ENCODE measurements at places on chromosomes 4 and X. TPM values are rescaled to one million over a fixed set of nuclear protein-coding genes. Genes with fewer than 3 reads are reported as not detected.

Gene APLN
- total RNA-seq = 5.3 TPM

Gene TEC
- total RNA-seq = 2.6 TPM

Gene FGFR3
- 49.5 TPM for total RNA-seq

Gene STPG2
- total RNA-seq = 2.7 TPM

Gene SMIM31
- total RNA-seq = not detected

Gene AKAP4
- total RNA-seq = not detected

Gene PCYT1B
- 13.0 TPM for total RNA-seq

Gene RBM46
- total RNA-seq = 0.06 TPM

Gene PLK4
- total RNA-seq = 11.5 TPM

DNA sequence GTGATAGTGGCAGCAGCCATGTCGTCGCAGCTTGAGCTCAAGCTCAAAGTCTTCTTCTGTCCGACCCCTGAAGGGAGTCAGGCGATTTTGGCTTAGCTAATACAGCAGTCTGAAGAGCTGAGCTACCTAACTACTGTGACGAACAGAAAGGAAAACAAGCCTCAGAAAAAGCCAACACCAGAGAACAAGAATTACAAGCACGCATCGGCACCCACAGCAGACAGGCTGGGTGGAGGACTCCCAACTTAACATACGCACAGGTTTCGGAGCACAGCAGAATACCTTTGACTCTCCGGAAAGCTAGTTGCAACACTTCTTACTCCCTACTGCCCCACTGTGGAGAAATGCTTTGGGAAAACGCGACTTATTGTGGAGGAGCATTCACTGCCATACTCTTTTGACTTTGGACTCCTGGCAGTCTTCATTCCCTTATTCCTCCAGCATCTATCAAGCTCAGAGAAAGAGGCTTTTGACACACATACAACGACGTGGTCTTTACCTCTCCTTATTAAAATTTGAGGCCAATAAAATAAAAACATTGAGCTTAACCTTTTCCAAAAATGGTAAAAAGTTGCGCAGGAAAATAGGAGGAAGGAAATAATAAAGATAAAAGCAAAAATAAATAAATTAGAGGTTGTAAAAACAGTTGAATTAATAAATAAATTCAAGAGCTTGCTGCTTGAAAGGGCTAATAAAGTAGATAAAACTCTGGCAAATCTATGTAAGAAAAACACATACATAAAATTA lies 41.3 kb upstream of the GPC3 start:
- DNase-seq = peak; percentile 33

DNA sequence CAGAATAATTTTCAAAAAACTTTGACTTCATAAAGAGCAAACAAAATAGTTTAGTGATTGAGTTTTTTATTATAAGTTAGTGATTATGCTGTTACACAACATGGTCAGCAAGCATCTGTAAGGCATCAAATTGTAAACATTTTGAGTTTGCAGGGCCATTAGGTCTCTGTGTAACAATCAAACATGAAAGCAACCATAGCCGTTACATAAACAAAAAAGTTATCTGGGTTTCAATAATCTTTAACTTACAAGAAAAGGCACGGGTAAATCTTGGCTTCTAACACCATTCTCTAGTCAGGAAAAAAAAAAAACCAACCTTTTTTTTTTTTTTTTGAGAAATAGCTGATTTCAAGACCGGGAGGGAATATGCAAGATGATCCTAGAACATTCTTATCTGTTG lies 1941.1 kb downstream of the PCDH7 start:
- no peak for DNase-seq

GRCh38 chrX:131187206-131187605 lies 101.9 kb downstream of the IGSF1 start:
- DNase-seq = peak; percentile 14

DNA sequence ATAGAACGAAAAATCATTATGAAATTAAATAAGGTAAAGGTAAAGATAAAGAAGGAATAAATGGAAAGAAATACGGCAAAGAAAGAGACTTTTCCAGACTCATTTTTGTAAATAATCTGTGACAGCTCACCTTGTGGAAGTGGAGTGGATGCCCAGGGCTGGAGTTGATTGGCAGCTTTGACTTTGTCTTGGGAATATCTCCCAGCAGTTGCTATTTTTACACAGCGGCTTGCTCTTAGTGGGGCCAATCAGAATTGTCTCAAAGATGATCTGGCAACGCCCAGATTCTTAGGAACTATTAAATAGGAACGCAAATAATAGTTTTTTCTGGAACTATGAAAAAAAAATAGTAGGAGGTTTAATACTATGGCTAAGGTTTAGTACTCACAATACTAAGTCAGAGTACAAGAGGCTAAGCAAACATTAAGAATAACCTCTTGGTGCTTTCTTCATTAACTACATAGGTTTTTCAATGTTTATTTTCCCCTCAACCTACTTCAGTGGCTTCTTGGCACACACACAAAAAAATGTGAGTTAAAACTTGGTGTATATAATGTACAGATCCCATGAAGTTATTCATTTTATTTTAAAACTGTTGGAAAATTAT lies 132.7 kb downstream of the TRAM1L1 start:
- no peak for DNase-seq

GRCh38 chr4:152168987-152169616 lies 366.8 kb downstream of the FBXW7 start:
- no peak for DNase-seq

DNA sequence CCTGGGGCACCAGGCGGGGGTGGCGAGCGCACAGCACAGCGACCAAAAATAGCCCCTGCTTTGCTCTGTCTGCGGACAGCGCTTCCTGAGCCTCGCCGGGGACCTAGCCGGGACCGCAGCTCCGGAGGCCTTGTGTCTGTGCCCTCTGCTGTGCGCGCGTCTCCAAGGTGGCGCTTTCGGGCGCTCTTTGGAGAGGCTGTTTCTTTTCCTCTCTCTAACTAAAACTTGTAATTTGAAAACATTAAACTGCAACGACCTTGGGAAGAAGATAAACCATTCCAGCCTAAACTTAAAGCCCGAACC lies 3.4 kb downstream of the ARX start:
- DNase-seq = no peak

GRCh38 chr4:160869899-160870298 lies 1293.9 kb downstream of the FSTL5 start:
- DNase-seq = no peak

DNA sequence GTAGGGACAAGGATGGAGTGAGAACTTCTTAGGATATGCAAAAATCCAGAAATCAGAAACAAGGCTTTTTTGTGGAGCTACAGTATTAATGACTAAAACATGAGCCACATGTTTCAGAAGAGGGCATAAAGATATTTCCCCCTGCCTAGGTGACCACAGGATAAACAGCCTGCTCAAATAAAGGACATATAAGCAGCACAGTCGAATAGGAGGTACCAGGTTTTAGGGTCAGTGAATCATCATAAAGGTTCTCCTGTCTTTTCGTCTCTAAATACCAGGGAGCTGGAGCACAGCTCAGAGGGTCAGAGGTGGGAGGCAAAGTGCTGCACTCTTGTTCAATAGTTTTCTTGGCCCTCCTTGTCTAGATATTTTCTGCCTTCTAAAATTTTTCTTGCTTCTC lies 211.9 kb upstream of the HS3ST1 start:
- no peak for DNase-seq

- no peak for DNase-seq
Observed at GRCh38 chr4:46441136-46441859, 51.4 kb upstream of the GABRA2 start.

DNA sequence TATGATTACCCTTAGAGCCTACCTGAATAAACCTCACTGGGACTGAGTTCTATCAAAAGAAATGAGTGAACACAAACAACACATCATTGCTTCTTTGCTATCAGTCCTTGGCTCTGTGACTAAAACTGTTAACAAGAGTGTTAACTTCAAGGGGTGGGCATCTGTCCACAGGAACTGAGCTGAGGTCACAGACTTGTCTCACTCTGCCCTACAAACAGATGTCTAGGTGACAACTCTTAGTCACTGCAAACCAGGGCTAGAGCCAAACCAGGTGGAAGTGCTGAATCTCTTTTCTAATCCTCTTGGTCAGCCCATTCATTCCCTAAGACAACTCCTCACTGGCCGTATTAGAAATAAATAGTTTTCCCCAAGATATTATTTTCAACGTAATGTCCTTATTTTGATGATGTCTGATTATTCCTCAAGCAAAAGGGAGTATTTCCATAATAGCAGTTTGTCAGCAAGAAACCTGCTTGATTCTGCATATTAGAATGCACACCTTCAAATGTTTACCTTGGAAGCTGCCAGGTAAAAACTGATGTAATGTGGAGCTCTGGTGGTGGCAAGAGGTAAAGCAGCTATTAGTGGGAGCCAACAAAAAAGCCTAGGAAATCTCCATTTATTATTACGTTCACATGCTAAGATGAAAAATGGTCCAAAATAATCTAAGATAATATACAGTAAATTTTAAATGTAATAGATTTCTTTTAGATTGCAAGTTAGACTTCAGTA lies 4.0 kb downstream of the COL25A1 start:
- DNase-seq = no peak

DNA sequence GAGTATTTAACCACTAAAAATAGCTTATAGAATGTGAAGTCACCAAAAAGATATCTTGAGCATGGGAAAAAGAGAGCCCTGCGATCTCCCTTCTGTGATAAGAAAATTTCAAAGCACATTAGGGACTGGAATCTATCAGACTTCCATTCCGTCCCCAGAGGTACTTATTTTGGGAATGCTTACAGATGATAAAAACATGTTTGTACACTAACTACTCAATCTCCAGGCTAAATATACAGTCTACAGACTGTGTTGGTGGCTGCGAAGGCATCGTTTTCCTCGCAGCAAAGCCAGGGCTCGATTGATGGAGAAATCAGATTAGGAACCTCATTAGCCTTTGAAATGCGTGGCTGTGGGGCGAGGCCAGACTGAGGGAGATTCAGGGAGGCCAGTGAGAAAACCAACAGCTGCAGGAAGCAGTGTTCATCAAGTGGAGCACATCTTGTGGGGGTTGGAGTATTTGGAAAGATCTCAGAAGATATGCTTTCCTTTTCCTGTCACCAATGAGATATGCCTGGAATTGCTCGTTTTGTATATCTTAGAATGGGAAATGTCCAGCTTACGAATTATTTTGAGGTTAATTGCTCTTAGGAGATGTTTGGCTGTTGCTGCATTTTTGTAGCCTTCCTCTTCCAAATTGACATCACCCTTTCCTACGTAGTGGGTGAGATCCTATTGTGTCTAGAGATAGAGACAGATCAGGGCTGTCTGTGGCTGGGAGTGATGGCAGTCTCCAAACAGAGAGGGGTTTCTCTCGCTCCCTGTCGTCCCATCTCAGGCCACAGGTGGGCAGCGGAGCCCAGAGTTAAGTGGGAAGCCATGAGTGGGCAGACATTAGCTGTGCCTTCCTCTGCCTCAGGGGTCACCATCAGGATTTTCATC lies 224.9 kb upstream of the FAT1 start:
- DNase-seq = no peak

DNA sequence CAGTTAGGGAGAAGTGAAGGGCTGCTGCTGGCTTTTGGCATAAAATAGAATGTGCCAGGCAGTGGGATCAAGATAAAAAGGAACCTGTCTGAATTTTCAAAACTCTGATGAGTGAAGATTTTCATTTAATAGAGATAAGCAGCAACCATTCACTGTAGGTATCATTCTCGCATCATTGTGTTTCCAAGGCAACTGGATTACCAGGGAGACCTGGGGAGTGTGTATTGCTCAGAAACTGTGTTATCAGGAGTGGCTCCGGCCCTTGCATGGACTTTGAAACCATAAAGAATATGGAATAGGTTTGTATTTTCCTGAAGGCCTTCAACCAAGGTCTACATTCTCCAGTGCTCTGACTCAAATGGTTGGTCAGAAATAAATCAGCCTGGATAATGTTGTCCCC lies 23.3 kb upstream of the MAGEA4 start:
- DNase-seq = no peak

GRCh38 chr4:14871676-14872430 lies 130.4 kb upstream of the CPEB2 start:
- no peak for DNase-seq

GRCh38 chr4:143380629-143381028 lies 44.0 kb downstream of the GAB1 start:
- no peak for DNase-seq

- DNase-seq = no peak
Observed at GRCh38 chrX:12977761-12978204, 2.9 kb downstream of the TMSB4X start.

DNA sequence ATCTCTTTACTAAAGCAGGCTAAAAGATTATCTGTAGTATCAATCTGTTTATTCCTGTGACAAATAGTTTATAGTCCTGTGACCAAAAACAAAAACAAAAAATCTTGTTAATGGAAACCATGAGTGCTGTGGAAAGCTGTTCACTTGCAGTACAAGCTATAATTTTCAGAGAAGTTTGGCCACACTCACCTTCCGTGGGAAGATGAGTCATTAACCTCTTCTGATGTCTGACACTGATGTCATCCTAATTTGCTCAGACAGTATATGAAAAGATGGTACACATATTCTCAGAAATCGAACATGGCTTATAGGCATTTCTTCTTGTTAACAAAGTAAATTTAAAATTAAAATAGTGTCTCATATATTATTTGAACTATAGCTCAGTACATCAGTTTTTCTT lies 19.9 kb upstream of the ENPP6 start:
- DNase-seq = no peak

GRCh38 chr4:4333265-4333706 lies 43.2 kb downstream of the ZBTB49 start:
- no peak for DNase-seq
